Activated CD4-positive, alpha-beta T cell treated with anti-CD3 and anti-CD28 coated beads, Interleukin-10, Interleukin-2, amounts not matched to agents 100 ng/mL and 50 ng/mL, durations not matched to agents 16 hours and 8 hours (primary cell): ENCODE measurements at places on chromosomes 16 and 17.

- DNase-seq, result peak; percentile 41
These were observed 256.6 kb downstream of the CPPED1 start for GRCh38 chr16:12546918-12547607.

DNA sequence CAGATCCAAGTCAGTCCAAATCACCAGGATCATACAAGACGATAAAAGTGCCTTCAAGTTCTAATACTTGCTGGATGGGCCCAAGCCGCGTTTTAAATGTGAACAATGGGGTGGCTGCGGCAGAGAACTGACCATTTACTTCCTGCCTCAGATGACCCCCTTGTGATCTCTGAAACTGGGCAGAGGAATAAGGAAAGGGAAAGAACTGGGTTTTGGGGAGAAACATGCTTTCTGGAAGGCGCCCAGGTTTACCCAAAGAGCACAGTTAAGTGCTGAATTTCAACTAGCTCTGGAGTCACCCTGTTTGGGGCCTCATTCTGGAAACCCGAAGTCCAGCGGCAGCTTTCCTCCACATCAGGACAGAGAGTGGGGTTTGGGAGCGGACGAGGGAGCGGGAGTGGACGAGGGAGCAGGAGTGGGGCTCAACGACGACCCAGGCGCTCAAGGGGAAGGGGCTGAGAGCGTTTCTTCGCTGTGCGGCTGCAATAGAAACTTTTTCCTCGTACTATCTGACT, 1.6 kb downstream of the FAM20A start:
- no peak for DNase-seq

DNA sequence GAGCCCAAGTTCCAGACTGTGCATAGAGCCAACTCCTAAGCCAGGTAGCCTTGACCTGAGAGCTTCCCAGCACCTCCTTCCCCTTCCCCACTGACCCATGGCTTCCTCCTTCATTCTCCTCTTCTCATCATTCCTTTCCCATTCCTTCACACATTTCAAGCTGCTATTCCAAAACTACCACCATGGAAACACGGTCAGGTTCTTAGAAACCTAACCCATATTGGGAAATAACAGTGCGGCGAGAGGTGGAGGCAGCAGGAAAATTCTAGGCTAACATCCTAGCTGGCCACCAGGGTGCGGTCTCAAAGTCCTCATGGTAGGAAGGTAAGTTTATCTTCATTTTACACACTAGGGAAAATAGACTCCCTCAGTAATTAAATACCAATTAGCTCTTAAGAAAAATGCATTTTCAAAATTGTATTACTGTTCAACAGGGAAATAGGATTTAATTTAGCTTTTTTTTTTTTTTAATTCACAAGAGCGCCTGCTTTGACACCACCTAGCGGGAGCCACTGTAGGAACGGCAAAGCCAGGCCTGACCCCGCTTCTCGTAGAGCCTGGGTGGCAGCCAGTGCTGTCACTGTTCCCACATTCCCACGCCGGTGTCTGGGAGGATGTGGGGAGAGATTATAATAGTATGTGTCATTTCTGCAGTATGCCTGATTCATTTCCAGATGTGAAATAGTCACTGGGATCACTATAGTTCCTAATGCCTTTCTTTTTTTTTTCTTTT, 14.0 kb upstream of the SPHK1 start:
- DNase-seq, result no peak

DNA sequence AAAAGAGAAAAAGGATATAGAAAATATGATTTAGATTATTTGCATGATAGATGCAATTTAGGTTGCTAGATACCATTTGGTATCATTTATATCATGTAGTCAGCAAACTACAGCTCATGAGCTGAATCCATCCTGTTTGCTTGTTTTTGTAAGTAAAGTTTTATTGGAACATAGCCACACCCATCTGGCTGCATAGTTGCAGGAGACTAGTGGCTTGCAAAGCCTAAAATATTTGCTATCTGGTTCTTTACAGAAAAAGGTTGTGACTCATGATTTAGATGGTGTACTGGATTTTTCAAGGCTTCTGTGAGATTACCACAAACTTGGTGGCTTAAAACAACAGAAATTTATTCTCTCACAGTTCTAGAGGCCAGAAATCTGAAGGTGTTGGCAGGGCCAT, 49.9 kb downstream of the MAP2K4 start:
- DNase-seq, result no peak

DNA sequence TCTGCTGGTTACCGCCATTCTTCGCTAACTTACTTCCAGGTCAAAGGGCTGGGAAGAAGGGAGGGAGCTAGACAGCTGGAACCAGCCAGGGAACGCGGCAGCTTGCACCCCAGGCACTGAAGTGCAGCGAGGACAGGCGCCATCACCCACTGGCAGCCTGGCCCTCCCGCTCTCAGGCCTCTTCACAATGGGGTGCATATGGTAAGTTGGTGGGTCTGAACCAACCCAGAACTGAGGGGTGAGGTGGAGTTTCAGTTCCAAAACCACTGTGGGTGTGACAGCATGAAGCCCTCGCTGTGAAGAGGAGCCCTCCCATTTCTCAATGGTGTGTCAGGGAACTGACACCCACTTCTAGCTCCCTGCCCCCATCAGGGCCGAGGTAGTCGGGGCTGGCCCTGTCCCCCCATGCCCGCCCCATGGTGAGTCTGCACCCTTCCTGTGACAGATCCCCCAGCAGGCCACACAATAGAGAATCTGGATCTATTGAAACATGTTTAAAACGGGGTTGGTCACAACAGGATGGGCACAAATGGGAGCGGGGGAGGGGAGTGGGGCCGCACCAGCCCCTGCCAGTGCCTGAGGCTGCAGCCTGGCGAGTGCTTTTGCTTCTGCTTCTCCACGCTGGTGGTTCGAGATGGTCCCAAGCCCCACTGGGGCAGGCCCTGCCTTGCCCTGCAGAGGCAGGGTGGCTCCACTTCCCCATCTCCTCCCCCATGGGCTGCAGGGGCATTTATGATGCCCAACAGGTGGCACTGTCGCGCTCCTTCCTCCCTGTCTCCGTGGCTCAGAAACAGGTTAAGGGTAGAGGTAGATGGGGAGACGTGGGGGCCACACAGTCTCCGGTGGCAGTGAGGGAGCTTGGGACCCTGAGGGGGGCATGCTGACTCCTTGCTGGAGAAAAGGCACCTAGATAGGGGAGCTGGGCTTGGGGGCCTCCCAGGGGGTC, 2.3 kb downstream of the LIMD2 start:
- peak; percentile 89 for DNase-seq

GRCh38 chr16:58345574-58346354, 46.5 kb upstream of the GINS3 start:
- DNase-seq, result no peak
